ENCODE measurements at places on chromosomes 7 and 10. TPM values are rescaled to one million over a fixed set of nuclear protein-coding genes. Genes with fewer than 3 reads are reported as not detected.

DNA sequence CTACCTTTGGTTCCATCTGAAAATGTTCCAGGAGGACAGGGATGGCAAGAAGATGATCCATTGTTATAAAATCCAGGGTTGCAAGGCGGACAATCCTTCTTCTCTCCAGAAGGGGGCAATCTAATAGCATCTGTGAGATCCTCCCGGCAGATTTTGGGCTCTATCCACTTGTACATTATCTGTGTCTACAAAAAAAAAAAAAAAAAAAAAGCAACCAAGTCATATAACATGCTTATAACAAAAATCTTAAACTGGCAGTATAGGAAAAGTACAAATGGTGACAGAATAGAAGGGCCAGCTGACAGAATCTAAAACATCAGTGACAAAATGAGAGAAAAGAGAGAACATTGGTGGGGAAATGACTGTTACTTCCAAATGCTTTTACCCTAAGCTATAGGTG is 132.7 kb downstream of the ELAPOR2 start:
- no peak overlapping the region for H3K4me3 ChIP-seq
- no peak for DNase-seq
- H3K4me1 ChIP-seq: no peaks in the 10 kb centered on the region

DNA sequence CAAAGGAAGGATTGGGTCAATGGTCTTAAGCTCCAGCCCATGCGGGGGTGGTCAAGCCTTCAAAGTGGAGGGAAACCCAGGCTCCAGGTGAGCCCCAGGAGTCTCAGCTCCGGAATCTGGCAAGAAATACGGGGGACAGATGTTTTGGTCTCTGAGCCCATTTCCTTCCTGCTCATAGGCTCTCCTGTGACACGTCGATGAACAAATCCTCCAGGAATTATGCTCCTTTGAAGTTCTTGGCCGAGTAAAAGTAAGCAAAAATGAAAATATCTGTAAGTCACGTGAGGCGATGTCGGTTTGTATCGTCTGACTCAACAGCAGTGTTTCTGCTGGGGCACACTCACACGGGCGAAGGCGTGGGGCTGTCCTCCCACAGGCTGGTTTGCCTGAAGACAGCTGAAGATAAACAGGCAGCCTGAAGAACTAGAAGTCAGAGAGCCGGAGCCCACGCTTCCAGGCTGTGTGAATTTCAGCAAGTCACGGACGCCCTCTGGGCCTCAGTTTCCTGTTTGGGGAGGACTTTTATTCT is 52.6 kb upstream of the SMNDC1 start:
- H3K27me3 ChIP-seq: no peaks in the 10 kb centered on the region
- no peak for DNase-seq
- no peaks in the 10 kb centered on the region for H3K4me1 ChIP-seq
- no peaks in the 10 kb centered on the region for H3K36me3 ChIP-seq
- H3K4me3 ChIP-seq: no peak overlapping the region

DNA sequence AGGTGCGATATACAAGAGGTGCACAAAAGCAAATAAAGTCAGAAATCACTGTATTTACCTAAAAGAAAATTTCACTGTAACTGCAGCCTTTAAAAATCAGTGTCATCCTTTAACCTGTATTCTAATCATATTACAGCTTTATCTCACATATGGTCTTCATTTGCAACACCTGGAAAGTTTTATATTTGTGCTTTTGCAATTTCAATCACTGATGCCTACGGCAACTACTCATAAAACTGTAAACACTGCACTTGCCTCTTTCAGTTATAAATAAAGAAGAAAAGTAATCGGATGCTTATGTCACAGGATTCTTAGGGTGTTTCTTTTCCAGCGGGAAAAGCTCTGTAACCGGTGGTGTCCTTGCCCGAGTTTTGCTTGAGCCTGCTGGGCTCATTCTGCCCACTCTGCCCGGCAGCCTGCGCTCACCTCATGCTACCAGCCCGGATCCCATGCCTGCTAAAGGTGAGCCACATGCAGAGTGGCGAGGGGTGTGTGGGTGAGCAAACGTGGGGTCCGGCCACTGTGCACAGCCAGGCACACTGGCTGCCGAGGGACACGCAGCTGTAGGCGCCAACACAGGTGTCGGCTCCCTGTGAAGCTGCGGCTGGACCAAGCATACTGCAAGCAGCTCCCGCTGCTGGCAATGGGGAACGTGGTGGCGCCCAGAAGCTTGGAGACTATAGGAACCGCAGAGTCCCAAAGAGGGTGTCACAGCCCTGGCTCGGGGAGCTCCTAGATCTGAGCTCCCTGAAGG is 56.3 kb upstream of the ABCB5 start:
- H3K27me3 ChIP-seq: no peaks in the 10 kb centered on the region
- no peak overlapping the region for H3K27ac ChIP-seq
- H3K4me3 ChIP-seq: no peak overlapping the region
- no peaks in the 10 kb centered on the region for H3K36me3 ChIP-seq

DNA sequence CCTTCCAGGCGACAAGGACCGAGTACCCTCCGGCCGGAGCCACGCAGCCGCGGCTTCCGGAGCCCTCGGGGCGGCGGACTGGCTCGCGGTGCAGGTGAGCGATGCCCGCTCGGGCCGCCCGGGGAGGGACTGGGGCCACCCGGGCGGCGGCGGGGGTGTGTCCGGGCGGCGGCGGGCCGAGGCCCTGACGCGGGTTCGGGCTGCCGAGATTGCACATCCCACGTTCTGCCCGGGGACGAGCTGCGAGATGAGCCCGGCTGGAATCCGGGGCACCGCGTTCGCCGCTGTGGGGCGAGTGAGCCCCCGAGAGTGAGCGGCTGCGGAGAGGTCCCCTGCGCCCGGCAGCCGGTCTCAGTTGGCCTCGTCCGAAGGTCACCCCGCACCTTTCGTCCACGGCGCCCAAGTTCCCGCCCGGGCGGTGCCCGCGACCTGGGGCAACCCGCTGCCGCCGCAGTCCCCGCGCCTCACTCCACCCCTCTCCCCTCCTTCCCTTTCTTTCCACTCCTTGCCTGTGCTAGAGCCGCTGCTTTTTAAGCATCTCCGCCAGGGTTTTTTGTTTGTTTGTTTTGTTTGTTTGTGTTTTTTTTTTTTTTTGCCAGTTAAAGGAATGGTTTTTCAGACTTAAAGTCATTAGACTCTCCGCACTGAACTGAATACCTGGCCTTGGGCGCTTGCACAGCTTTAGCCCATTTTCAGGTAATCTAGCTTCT is 515 bp downstream of the RALA start:
- peaks cover 29% of the 10 kb centered on the region for H3K4me1 ChIP-seq
- no peaks in the 10 kb centered on the region for H3K36me3 ChIP-seq
- H3K4me3 ChIP-seq: peak overlapping the region; percentile 94
- H3K27me3 ChIP-seq: no peaks in the 10 kb centered on the region
- H3K27ac ChIP-seq: peak overlapping the region; percentile 77

DNA sequence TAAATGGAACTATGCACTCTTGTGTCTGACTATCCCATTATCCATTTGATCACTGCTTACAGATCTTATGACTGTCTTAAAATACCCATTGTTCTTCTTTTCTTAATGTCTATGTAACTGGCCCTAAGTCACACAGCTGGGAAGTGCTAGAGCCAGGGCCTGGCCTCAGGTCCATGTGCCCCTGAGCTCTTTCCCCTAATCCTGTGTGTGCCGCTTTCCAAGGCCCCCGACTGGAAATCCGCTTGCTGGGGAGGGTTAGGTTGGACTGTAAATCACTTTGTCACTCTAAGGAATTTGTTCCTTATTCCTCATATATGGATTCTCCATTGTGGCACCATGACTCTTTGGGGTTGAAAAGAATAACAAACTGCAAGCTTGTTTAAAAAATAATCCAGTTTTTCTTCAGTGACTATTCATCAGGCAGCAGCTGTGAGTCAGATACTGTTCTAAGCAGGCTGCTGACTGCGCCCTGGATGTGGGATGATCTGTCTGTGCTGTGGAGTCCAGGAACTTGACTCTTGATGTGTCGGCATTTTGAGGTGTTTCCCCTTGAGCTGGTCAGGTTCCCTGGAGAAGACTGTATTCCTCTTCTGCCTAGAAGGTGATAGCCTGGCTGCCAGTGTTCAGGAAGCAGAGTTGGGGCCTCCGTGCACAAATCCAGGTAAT is 236.3 kb downstream of the SDK1 start:
- H3K4me1 ChIP-seq: peaks cover 5% of the 10 kb centered on the region
- DNase-seq: no peak
- H3K4me3 ChIP-seq: no peak overlapping the region
- H3K36me3 ChIP-seq: no peaks in the 10 kb centered on the region
- no peaks in the 10 kb centered on the region for H3K27me3 ChIP-seq

DNA sequence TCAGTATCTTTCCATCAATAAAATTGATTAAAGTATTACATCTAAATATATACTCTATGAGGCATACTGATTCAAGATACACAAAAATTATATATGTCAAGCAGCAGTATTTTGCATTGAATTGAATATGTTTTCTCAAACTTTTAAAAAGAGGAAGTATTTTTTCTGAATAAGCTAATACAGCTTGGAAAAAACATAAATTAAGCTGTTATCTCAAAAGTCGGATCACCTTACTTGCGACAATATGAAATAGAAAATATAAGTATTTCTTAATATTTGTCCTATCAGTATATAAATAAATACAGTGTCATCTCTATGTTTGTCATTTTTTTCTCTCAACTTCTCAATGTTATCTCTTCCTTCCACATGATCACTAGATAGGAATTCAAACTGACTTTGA is 139.3 kb downstream of the MBL2 start:
- no peaks in the 10 kb centered on the region for H3K4me1 ChIP-seq
- H3K36me3 ChIP-seq: no peaks in the 10 kb centered on the region
- H3K4me3 ChIP-seq: no peak overlapping the region

- no peak for DNase-seq
- H3K36me3 ChIP-seq: no peaks in the 10 kb centered on the region
- H3K4me3 ChIP-seq: peak overlapping the region; percentile 97
- peak overlapping the region; percentile 93 for H3K27ac ChIP-seq
- H3K27me3 ChIP-seq: no peaks in the 10 kb centered on the region
Measured at GRCh38 chr10:114172776-114173602, 1.0 kb downstream of the CCDC186 start.

- H3K36me3 ChIP-seq: no peaks in the 10 kb centered on the region
- no peak overlapping the region for H3K4me3 ChIP-seq
- no peaks in the 10 kb centered on the region for H3K27me3 ChIP-seq
- H3K4me1 ChIP-seq: no peaks in the 10 kb centered on the region
- no peak overlapping the region for H3K27ac ChIP-seq
- peak; percentile 18 for DNase-seq
Measured at GRCh38 chr7:104650991-104651640, 322.7 kb downstream of the LHFPL3 start.

DNA sequence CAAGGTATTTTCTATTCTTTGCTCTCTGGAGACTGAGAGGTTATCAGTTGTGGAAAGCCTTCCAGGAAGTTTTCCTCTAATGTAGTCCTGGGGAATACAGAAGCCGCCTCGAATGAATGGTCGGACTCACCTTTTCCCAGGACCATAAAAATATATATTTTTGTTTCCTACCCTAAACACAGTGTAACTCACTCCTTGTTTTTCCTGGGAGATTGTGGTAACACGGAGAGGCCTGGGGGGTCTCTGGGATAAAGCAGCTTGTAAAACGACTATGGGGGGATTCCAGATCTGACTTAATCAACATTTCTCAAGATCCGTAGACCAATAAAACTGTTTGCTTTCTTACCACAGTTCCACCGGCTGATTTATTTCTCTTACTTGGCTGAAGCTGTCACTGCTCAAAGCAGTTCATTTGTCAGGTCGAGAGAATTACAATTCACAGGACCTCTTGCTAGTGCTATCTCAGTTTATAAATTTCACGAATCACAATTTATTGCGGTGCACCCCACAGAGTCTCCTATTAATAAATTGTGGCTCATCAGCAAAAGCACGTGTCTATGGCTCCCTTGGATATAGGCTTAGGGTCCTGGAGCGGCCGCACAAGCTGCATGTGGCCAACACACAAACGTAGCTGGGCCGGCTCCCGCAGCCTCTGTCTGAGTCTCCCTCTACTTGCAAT is 176.3 kb upstream of the BMPER start:
- no peaks in the 10 kb centered on the region for H3K36me3 ChIP-seq
- no peak for DNase-seq
- H3K4me3 ChIP-seq: no peak overlapping the region

- no peaks in the 10 kb centered on the region for H3K27me3 ChIP-seq
- H3K4me3 ChIP-seq: no peak overlapping the region
- no peaks in the 10 kb centered on the region for H3K36me3 ChIP-seq
- H3K27ac ChIP-seq: no peak overlapping the region
- H3K4me1 ChIP-seq: no peaks in the 10 kb centered on the region
Measured at GRCh38 chr7:116083796-116084195, 53.2 kb upstream of the TFEC start.

DNA sequence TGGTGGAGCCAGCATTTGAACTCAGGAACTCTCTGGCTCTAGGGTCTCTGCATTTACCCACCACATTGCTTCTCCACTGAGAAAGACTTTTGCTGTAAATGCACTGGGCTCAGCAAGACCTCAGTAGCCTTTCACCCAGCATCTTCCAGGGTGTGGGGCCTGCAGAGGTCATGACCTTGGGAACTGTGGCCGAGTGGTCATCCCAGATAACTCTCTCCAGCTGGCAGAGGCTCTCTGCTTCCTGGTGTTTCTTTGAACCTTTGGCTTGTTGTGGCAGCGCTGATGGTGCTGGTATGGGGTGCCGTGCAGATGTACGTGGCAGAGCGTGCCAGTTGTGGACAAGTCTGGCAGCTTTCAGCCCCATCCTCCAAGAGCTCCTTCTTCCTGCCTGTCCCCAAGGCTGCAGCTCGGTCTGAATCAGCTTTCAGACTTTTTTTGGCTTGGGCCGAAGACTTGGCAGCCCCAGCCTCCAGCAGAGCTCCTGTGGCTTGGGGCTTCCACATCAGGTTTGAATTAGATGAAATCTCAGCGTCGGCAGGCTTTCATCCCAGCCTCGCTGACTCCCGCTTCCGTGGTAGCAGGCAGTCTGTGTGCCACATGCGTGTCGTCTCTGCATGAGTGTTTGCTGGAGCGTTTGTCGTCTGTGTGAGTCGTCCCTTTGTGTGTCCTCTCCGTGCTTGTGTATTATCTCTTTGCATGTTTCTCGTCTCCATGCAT is 21.5 kb downstream of the ADAMTS14 start:
- H3K4me3 ChIP-seq: no peak overlapping the region
- no peak for DNase-seq
- no peak overlapping the region for H3K27ac ChIP-seq
- H3K4me1 ChIP-seq: no peaks in the 10 kb centered on the region
- no peaks in the 10 kb centered on the region for H3K27me3 ChIP-seq

The TAC1 gene
- 0.57 TPM for polyA plus RNA-seq

The SPDYE9 gene
- polyA plus RNA-seq: not detected

The SAMD9L gene
- polyA plus RNA-seq: 2.0 TPM

The MOGAT3 gene
- polyA plus RNA-seq: not detected

The CHN2 gene
- 8.2 TPM for polyA plus RNA-seq

The TMEM273 gene
- 5.5 TPM for polyA plus RNA-seq

The HECW1 gene
- polyA plus RNA-seq: 0.04 TPM

The ANXA8 gene
- polyA plus RNA-seq: 2.1 TPM

The ELAPOR2 gene
- polyA plus RNA-seq: 1.6 TPM

Data from pancreas (tissue), 10 donors.